ENCODE measurements at places on chromosomes 12 and 14.

DNA sequence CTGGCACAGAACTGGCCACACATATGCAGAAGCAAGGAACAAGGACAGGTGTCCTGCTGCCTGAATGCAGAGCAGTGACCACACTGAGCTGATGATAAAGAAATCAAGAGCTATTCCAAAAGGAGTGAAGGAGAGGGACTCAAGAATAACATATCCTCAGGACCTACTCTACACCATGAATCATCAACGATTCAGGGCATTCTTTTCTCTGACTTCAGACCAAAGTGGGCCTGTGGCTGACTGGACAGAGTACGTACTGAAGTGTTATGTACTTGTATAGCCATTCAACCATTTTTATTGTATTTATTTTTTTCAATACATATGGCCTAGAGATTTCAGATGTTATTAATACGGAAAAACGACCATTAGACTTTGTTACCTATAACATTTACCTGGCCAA, 177.5 kb upstream of the TMTC1 start:
- no peak for DNase-seq

GRCh38 chr12:74671421-74671820, 133.8 kb downstream of the ATXN7L3B start:
- DNase-seq = no peak

DNA sequence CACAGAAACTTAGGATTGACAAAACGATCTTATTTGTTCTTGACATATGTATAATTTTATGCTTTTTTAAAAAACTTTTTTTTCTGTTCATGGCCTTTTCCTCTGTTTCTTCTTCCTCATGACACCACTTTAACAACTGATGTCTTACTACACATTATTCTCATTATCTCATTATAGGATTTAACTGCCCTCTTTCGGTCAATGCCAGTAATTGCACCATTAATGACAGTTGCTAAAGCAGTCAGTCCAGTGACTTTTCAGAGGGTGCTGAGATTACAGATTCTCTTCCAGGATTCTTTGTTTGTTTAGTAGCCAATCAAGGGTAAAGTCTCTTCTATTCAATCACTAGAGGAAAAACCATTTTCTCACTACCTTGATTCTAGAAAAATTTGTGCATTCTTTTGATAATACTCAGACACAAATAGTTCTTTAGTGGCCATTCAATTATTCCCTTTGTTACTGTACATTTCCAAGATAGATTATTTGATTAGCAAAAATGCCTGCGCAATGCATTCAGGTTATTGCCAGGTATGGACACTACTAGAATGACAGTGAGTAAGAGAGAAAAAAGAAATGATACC, 50.1 kb downstream of the KLRG1 start:
- DNase-seq = no peak

- no peak for DNase-seq
Measured at GRCh38 chr12:64192644-64193444, 29.3 kb downstream of the KICS2 start.

DNA sequence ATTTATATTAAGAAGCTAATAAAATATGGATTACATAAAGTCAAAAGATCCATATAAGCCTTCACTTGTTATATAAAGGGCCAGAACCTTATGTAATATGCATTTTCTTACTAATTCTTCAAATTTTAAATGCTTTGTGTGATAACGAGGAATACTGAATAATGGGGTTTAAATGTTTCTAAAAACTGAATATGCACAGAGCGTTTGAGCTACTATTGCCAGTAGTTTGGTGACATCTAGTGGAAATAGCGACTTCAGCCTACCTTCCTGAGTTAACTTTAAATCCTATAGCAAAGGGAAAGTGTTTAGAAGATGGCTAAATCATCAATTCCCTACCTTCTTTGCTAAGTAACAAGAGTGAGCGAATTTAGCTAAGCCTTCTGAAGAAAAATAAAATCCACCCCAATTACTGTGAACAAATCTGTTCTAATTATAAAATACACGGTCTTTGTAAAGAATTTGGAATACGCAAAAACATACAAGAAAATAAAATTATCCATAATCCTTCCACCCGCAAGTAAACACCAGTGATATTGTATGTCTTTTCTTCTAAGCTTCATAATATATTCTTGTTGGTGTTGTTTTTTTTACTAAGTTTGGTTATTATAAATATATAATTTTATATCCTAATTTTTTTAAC, 115.5 kb upstream of the G2E3 start:
- DNase-seq = no peak
